ENCODE measurements at places on chromosomes 3 and 15. TPM values are rescaled to one million over a fixed set of nuclear protein-coding genes. Genes with fewer than 3 reads are reported as not detected.

DNA sequence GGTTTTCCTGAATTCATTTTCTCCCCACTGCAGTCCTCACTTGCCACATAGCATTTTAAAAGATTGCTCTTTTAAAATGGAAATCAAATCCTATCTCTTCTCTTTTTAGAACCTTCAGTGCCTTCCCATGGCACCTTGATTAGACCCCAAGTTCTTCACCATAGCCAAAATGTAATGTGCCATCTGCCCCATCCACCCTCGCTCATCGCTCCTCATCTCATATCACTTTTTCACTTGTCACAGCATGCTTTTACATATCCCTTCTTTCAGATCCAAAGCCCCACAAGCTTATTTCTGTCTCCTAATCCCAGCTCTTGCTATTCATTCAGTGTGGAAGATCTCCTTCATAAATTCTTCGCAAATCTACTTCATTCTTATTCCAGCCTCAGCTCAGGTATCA is 161.7 kb downstream of the CD47 start:
- no peak overlapping the region for H3K4me3 ChIP-seq
- no peak overlapping the region for H3K27ac ChIP-seq
- H3K27me3 ChIP-seq, result peaks cover 14% of the 10 kb centered on the region
- H3K4me1 ChIP-seq, result peaks cover 9% of the 10 kb centered on the region
- no peaks in the 10 kb centered on the region for H3K36me3 ChIP-seq

DNA sequence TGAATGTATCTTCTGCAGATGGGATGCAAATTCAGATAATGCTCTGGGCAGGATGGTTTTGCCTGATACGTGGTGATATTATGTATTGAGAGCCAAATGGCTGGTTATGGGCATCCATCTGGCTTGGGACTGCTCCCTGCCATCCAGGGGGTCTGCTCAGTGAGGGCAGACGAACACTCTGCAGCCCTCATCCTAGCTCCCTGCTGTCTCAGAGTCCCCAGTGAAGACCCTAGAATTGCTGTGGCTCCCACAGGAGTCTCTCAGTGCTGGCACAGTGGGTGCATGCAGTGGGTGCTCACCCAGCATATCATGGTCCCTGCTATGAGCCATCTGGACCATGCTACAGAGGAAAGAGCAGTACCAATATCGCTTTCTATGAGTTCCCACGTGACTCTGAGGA is 10.3 kb downstream of the CX3CR1 start:
- H3K4me3 ChIP-seq, result no peak overlapping the region
- no peak for DNase-seq
- H3K4me1 ChIP-seq, result peaks cover 73% of the 10 kb centered on the region
- peaks cover 9% of the 10 kb centered on the region for H3K36me3 ChIP-seq
- no peaks in the 10 kb centered on the region for H3K27me3 ChIP-seq
- H3K27ac ChIP-seq, result no peak overlapping the region

DNA sequence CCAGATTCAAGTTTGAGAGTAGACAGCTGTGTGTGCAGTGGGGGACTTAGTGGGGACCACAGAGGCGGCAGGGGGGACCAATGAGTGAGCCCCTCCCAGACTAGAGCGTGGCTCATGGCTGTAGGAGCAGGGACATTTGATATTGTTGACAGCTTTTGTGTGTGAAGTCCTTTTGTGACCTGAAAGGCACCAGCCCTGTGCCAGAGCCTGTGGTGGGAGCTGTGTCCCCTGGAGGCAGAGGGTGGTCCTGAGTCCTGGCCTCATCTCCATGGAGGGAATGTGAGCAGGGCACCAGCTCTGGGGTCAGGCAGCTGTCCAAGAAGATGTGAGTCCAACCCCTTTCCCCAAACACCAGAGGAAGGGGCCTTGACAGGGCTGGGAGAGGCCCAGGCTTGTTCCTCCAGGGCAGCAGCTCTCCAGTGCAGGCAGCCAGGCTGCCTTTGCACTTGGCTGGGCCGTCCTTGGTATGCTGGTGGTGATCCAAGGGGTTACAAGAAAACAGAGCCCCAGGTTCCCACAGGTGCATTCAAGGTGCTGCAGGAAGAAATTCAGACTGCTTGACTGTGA is 10.1 kb upstream of the C3orf22 start:
- H3K27me3 ChIP-seq, result peaks cover 12% of the 10 kb centered on the region
- no peak overlapping the region for H3K27ac ChIP-seq
- no peaks in the 10 kb centered on the region for H3K4me1 ChIP-seq
- H3K36me3 ChIP-seq, result no peaks in the 10 kb centered on the region

The MAN2A2 gene
- total RNA-seq, result 239 TPM

GRCh38 chr3:188232656-188233055 is 78.7 kb downstream of the LPP start:
- H3K36me3 ChIP-seq, result peaks cover 21% of the 10 kb centered on the region
- H3K4me1 ChIP-seq, result peaks cover 8% of the 10 kb centered on the region
- no peak overlapping the region for H3K27ac ChIP-seq

The TMCO5A gene
- not detected for total RNA-seq

DNA sequence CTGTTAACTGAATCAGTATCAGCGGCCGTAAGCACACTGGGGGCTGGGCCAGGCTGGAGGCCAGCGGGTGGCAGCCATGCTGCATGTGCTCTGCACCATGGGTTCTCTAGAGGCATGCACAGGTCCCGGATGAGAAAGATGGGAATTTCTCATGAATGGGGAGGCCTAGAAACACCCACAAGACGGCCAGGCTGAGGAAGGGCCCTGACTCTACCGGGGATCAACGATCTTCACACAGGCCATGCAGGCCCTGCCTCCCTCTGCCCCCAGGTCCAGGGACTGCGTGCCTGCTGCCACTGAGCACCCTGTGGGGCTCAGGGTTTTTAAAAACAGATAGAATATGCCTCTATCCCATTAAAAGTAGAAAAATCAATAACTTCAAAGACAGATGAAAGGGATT is 32.7 kb downstream of the SLC41A3 start:
- no peak overlapping the region for H3K27ac ChIP-seq
- DNase-seq, result no peak
- no peaks in the 10 kb centered on the region for H3K27me3 ChIP-seq
- no peaks in the 10 kb centered on the region for H3K36me3 ChIP-seq
- H3K4me3 ChIP-seq, result no peak overlapping the region

DNA sequence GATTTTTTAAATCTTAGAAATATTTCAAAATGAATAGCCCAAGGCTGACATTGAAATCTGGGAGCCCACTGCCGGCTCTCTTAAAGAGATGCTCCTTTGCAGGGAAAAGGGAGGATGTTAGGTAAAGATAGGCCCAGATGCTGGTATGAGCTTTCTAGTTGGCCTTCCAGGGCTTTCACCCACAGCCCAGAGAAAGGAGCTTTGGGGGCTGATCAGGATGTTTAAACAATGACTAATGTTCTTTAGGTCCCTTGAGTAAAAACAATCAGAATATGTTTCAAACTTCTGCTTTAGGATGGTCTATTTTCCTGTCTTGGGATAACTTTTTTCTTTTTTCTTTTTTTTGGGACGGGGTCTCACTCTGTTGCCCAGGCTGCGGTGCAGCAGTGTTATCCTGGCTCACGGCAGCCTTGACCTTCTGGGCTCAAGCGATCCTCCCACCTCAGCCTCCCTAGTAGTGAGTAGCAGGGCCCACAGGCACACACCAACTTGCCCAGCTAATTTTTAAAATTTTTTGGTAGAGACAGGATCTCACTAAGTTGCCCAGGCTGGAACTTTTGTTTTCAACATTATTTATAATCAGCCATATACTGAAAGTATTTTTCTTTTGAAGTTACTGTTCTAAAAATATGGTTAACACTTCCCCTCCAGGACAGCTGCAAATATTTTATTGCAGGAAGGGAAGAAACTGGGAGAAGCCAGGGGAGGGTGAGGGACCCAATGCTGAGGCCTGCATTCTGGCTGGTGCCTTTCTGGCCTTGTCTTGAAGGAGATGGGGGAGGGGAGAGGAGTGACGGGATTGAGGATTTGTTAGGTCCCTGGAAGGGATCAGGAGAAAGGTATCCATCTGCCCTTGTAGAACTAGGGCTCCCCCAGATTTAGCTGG is 70.1 kb downstream of the TRAK1 start:
- no peaks in the 10 kb centered on the region for H3K36me3 ChIP-seq
- peaks cover 31% of the 10 kb centered on the region for H3K4me1 ChIP-seq
- DNase-seq, result no peak
- no peak overlapping the region for H3K4me3 ChIP-seq
- no peaks in the 10 kb centered on the region for H3K27me3 ChIP-seq
- no peak overlapping the region for H3K27ac ChIP-seq

The PLSCR2 gene
- not detected for total RNA-seq

The ACOX2 gene
- not detected for total RNA-seq

DNA sequence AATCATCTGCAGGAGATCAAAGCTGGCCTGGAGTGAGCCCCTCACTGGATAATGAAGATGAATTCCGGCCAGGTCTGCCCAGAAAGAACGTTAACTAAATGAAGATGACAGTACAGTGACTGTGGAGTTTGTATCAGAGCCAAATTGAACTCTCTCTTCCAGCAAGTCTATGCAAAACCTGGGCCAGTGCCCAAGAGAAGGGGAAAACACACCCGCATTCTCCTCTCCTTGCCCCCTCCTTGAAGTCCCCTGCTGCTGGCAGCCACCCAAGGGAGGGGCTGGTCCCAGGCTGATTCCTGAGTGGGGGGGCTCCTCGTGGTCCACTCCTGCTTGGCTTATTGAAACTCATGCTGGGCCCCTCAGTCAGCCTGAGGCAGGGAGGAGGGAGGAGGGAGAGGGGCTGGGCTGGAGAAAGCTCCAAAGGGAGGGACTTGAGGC is 155.7 kb downstream of the RAB11A start:
- no peaks in the 10 kb centered on the region for H3K36me3 ChIP-seq
- H3K4me3 ChIP-seq, result no peak overlapping the region
- no peak for DNase-seq
- H3K27me3 ChIP-seq, result peaks cover 15% of the 10 kb centered on the region
- no peaks in the 10 kb centered on the region for H3K4me1 ChIP-seq
- no peak overlapping the region for H3K27ac ChIP-seq

- no peak for DNase-seq
- H3K4me3 ChIP-seq, result no peak overlapping the region
- no peaks in the 10 kb centered on the region for H3K36me3 ChIP-seq
- H3K27ac ChIP-seq, result no peak overlapping the region
Observed at GRCh38 chr3:189966843-189967242, 153.9 kb downstream of the P3H2 start.

The IL12A gene
- 0.34 TPM for total RNA-seq

- H3K36me3 ChIP-seq, result no peaks in the 10 kb centered on the region
- DNase-seq, result no peak
- no peak overlapping the region for H3K4me3 ChIP-seq
Observed at GRCh38 chr3:55482496-55483195, 4.5 kb downstream of the WNT5A start.

DNA sequence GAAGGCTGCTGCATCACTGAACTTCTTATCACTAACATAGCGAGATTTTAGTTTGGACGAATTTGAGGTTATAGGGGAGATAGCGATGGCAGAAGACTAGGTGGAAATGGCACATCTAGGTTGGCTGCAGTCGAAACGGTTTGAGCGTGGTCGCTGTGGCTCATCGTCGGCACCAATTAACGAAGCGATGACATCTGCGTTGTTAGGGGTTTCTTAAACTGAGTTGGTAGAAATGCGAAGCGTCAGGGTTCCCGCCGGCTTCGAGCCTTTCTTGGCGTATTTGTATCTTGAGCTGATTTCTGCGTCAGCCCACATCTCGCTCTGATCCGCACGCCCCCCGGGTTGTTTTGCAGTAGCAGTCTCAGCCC is 319 bp downstream of the LNP1 start:
- H3K4me3 ChIP-seq, result peak overlapping the region; percentile 96
- H3K27me3 ChIP-seq, result peaks cover 2% of the 10 kb centered on the region
- peak; percentile 42 for DNase-seq

DNA sequence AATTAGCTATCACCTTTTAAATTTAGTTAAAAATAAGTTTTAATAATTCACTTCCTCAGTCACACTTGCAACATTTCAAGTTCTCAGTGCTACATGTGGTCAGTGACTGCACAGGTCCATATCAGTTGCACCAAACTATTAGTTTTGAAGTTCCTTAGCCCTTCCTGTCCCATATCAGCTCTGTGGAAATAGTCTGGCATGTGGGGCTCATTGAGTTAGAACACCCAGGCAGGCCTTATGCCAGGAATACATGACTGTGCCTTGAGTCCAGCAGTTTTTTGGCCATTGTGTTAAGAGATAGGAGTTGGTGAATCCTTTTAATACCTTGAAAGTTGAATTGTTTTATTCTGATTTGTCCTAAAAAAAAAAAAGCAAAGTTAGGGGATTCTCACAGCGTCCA is 153.7 kb upstream of the BFSP2 start:
- H3K36me3 ChIP-seq, result no peaks in the 10 kb centered on the region
- H3K27ac ChIP-seq, result no peak overlapping the region
- DNase-seq, result no peak
- H3K4me3 ChIP-seq, result no peak overlapping the region
- no peaks in the 10 kb centered on the region for H3K4me1 ChIP-seq

DNA sequence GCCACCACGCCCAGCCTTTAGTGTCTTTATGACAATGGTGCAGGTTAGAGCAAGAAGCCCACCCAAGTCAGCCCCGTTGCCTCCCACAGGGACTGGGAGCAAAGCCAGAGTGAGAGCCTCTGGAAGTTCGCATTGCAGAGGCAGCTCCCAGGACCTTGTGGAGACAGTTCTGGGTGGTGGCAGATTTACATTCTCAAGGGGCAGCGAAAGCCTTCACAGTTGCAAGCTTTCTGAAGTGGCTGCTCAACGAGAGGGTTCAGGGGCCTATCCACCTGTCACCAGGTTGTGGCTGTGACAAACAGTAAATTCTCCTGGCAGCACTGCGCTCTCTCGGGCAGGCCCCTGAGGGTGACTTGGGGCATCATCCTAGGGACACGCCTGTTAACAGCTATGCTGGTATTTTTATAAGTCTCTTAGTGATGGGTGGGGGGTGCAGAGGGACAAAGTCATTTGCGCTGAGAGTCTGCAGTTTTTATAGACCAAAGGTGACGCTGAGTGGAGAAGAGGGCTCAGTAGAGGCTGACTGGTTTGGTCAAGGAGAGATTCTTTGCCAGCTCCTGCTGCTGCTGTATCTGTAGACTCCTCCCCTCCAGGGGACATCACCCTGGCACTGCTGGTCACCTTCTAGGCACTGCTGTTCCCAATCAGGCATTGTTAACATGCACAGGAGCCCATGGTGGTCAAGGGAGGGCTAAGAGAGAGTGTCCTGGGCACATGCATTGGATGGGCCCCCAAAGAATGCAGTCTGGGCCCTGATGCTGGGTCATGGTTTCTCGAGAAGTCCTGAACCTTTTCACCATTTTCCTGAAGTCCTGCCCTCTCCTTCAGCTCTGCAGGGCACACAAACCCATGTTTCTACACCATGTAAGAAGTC is 57.5 kb upstream of the KLF13 start:
- H3K4me1 ChIP-seq, result peaks cover 73% of the 10 kb centered on the region
- no peak for DNase-seq
- H3K4me3 ChIP-seq, result no peak overlapping the region
- no peaks in the 10 kb centered on the region for H3K27me3 ChIP-seq
- H3K36me3 ChIP-seq, result peaks cover 5% of the 10 kb centered on the region

Measured in activated T-helper 1 cell treated with anti-CD3 and anti-CD28 coated beads, Interleukin-12 subunit alpha, Interleukin-12 subunit beta, Interleukin-2, Interleukin-4 antibody, amounts not matched to agents 30 ng/mL and 10 ng/mL and 1 ng/mL, durations not matched to agents 14 hours and 24 hours and 36 hours (primary cell).